ENCODE measurements at places on chromosomes 5 and 9. TPM values are rescaled to one million over a fixed set of nuclear protein-coding genes. Genes with fewer than 3 reads are reported as not detected.

GRCh38 chr5:115351356-115352195, 55.1 kb upstream of the CCDC112 start:
- H3K4me3 ChIP-seq = no peak overlapping the region
- H3K27me3 ChIP-seq = no peaks in the 10 kb centered on the region
- no peak for DNase-seq
- H3K27ac ChIP-seq = no peak overlapping the region
- peaks cover 4% of the 10 kb centered on the region for H3K4me1 ChIP-seq

- H3K4me1 ChIP-seq = peaks cover 5% of the 10 kb centered on the region
- no peaks in the 10 kb centered on the region for H3K36me3 ChIP-seq
- H3K27ac ChIP-seq = no peak overlapping the region
These were observed 26.4 kb upstream of the RXRA start for GRCh38 chr9:134299883-134300282.

Gene TPD52L3
- not detected for total RNA-seq

DNA sequence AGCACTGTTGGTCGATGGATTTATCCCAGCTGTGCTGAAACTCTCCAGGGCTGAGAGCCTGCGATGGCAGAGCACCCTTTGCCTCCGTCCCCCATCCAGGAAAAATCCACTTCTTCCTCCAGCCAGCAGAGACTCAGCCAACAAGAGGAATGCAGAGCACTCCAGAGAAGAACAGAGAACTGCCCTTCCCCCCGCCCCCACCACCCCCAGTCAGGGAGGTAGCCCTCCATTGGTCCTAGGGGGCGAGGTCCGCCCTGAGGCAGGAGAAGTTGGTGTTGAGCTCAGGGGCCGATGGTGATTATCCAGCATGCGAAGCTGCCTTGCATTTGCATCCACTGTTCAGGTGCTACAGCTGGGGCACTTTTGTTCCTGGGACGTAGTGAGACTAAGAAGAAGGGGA, 9.0 kb downstream of the TLX3 start:
- no peak overlapping the region for H3K27ac ChIP-seq
- peaks cover 27% of the 10 kb centered on the region for H3K4me1 ChIP-seq
- no peak for DNase-seq

Gene C9orf152
- 0.49 TPM for total RNA-seq

Gene CRHBP
- total RNA-seq = 5.9 TPM

GRCh38 chr5:19771174-19771835, 216.7 kb downstream of the CDH18 start:
- no peak overlapping the region for H3K27ac ChIP-seq
- no peaks in the 10 kb centered on the region for H3K36me3 ChIP-seq
- no peaks in the 10 kb centered on the region for H3K4me1 ChIP-seq
- H3K27me3 ChIP-seq = no peaks in the 10 kb centered on the region
- DNase-seq = no peak

DNA sequence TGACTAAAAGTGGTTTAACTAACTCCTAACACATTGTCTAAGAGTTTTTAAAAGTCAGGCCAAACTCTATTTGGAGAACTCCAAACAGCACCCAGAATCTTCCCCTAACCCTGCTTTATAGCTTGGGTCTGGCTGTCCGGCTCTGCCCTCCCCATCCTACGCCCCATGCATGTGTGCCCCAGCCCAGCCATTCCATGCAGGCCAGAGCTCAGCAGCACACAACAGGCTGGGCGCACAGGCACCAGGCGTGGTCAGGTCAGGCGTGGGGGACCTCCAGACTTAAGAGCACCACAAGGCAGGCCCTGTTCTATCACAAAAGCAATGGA, 31.1 kb downstream of the SHB start:
- H3K36me3 ChIP-seq = no peaks in the 10 kb centered on the region
- no peaks in the 10 kb centered on the region for H3K27me3 ChIP-seq
- no peak overlapping the region for H3K27ac ChIP-seq
- no peak overlapping the region for H3K4me3 ChIP-seq

DNA sequence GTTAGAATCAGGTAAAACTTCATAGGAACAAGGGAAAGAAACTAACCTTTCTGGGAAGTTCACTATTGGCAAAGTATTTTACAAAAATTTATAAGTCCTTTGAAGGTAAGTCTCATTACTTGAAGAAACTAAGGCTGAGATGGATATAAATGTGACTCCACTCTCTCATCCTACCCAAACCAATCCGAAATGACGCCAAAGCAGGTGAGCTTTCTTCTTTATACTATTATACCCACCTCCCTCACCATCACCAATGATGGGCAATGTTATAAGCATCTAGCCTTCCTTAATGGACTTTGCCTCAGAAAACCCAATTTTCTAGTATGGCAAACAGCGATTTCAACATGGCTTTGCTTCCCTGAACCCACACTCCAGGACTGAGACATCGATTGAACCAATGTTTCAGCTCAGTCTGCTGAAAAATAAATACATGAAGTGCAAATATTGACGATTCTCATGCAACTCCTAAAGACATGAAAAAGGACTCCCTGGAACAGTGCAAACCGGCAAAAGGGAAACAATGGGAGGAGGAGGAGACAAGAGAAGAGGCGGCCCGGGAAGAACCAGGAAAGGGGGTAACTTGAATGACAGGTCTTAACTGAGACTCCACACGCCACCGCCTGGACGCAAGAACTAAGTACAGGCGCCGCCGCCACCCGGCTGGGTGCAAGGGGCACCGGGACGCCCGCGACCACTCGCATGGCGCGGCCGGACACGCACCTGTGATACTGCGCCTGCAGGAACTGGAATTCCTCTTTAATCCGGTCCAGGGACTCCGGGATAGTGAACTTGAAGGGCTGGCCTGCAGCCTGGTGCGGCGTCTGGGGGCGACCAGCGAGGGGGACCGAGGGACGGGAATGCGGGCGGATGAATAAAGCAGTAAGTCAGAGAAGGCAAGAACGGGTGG, 2.5 kb downstream of the TLE1 start:
- H3K27me3 ChIP-seq = no peaks in the 10 kb centered on the region
- peak overlapping the region; percentile 85 for H3K4me3 ChIP-seq

Gene UBAP1
- total RNA-seq = 43.0 TPM

DNA sequence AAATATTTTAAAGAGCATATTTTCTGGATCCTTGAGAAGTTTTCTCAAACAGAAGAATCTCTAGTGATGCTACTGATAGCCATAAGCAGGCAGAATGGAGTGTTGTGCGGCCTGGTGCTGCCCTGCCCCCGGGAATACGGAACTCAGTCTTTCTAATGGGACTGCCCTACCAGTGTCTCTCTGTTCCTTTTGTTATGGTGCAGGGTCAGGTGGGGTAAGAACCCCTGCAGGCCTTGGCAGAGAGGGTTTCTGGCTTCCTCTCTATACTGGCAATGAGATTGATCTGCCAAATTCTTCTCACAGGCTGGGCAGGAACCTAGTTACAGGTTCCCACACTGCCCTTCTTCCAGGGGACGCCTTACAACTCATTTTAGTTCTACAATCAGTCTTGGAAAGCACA, 2.6 kb downstream of the IL5 start:
- H3K27ac ChIP-seq = no peak overlapping the region
- no peaks in the 10 kb centered on the region for H3K27me3 ChIP-seq
- no peaks in the 10 kb centered on the region for H3K36me3 ChIP-seq
- no peak for DNase-seq
- no peaks in the 10 kb centered on the region for H3K4me1 ChIP-seq

DNA sequence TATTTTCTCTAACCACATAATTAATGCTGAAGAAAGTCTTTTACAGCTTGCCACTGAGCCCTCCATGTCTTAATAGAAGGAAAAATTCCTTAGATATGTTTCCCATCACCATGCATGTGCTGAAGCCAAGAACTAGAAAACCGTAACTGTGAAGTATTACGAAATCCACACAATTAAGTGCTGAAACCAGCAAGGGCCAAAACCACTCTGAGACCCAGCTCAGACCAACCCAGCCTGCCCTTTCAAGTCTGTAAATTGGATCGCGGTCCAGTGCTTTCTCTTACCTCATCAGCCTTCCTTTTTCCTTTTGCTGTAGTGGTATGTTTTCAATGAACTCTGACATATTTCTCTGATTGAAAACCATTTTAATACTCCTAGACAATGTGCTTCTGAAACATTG, 26.3 kb downstream of the SEMA5A start:
- no peaks in the 10 kb centered on the region for H3K36me3 ChIP-seq
- H3K4me1 ChIP-seq = peaks cover 9% of the 10 kb centered on the region
- H3K4me3 ChIP-seq = no peak overlapping the region

Gene SLCO6A1
- total RNA-seq = not detected

DNA sequence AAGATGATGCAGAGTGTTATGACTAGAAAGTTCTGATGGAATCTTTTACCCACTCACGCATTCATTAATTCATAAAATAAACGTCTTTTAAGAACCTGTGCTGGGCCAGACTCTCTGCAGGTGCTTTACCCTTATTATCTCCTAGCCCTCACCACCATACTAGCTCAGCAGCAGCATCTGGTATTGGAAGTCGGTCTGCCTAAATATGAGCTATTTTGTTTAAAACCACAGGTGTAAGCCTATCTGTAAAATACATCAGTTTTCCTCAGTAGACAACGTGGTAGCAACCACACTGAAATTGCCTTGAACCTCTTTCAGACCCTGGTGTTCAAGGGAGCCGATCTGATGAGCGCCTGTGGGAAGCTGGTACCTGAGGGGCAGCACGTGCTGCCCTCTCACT, 69.4 kb downstream of the PPIC start:
- no peak overlapping the region for H3K27ac ChIP-seq
- H3K4me3 ChIP-seq = no peak overlapping the region
- no peak for DNase-seq

DNA sequence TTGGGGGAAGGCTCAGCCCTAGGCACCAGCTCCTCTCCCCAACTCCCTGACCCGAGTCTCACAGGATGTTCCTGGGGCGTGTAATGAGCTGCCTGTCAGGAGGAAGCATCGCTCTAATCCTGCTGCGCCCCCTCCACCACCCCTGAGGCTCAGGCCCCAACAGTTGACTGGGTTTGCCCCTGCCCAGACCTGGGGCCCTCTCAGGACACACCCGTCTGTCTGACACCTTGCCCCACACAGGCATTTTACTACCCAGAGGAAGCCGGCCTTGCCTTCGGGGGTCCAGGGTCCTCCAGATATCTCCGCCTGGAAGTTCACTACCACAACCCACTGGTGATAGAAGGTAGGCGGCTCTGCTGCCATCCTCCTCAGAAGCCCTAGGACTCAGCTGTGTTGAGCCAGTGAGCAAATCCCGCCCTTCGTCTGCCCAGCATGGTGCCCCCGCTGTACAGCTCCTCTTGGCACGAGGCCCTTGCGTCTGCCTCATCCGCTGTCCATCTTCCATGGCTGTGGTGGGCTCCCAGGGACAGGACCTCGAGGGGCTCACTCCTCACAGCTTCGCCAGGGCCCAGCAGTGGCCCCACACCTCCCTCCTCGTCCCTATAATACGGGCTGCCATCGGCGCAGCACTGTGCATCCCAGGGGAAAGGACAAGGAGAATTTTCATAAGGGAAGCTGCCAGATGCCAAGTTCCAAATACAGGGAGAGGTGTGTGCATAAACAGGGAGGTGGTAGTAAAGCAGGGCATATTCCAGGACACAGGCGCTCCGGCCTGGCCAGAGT, 8.0 kb downstream of the DBH start:
- no peak overlapping the region for H3K4me3 ChIP-seq
- no peak for DNase-seq
- no peaks in the 10 kb centered on the region for H3K4me1 ChIP-seq
- H3K36me3 ChIP-seq = no peaks in the 10 kb centered on the region

DNA sequence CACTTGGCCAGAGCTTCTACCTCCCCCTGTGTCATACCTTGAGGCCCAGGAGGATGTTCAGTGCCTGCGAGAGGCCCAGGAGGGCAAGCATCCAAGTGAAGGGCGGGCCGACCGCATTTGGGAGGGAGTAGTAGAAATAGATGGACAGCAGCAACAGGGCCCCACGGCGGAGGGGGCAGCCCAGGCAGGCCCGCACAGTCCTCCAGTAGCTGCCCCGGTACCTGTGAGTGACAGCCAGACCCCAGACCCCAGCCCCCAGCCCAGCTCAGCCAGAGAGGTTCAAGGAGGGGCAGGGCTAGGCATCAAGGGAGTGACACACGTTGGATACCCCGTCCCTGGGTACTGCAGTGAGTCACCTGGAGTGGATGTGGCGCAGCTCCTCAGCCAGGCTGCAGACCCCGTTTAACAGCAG, 1.4 kb downstream of the STING1 start:
- no peak for DNase-seq
- peaks cover 35% of the 10 kb centered on the region for H3K4me1 ChIP-seq
- H3K27me3 ChIP-seq = no peaks in the 10 kb centered on the region
- H3K36me3 ChIP-seq = no peaks in the 10 kb centered on the region
- H3K27ac ChIP-seq = peak overlapping the region; percentile 98
- H3K4me3 ChIP-seq = peak overlapping the region; percentile 60

DNA sequence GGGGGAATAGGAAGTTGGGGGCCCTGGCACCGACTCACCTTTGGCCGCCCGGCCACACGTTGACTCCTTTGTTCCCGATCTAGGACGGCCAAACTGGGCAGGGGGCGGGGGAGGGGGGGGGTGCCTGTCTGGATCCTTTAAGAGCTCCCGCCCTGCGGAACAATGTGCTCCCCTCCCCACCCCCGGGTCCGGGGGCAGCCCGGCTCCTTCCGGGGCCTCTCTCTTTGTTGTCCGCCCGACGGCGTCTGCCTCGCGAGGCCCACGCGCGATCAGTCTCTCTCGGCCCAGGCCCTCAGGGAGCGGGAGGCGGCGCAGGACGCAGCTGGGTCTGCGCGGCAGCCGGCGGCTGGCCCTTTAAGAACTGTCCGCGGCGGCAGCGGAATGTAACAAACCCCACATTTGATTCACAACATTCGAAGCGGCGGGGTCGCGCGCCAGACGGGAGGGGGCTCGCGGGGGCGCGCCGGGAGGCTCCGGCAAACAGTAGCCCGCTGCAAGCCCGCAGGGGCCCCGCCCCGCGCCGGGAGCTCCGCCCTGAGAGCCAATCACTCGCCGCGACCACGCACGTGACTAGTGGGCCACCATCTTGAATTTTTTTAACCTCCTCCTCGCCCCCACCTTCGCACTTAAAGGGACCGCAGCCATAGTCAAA, at the start of gene RNF44:
Gene RNF44, minus strand, starts transcription at position 501 of the 652 bp plus-strand sequence. CDS start 4,930 bp downstream, outside the sequence.
- H3K4me3 ChIP-seq = peak within 1 kb of the TSS; percentile 62
- no peak for DNase-seq
- H3K27me3 ChIP-seq = no peaks in the 10 kb centered on the region
- peaks cover 66% of the 10 kb centered on the region for H3K4me1 ChIP-seq
- H3K27ac ChIP-seq = peak within 1 kb of the TSS; percentile 98
- H3K36me3 ChIP-seq = no peaks in the 10 kb centered on the region

GRCh38 chr9:100689635-100690034, 111.8 kb downstream of the CAVIN4 start:
- no peak overlapping the region for H3K27ac ChIP-seq
- H3K4me1 ChIP-seq = no peaks in the 10 kb centered on the region
- H3K36me3 ChIP-seq = no peaks in the 10 kb centered on the region
- no peaks in the 10 kb centered on the region for H3K27me3 ChIP-seq
- DNase-seq = no peak

Gene ACTBL2
- total RNA-seq = not detected

Gene PIGO
- 13.3 TPM for total RNA-seq

DNA sequence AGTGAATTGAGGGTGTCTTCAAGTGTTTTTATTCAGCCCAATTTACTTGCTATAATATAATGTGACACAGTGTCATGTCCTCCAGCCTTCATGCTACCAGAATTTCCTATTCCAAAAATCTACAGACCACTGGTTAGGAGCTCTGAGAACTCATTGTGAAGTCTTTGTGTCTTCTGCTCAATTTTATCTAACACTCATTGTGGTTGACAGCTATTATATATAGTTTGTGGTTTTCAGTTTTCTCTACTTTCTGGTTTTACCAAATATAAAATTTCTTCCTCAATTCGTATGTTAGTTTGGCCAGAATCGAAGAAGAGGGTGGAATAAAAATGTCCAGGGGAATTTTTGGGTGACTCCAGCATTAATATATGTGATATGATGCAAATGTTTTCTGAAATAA, 509.3 kb upstream of the NUDT12 start:
- no peaks in the 10 kb centered on the region for H3K27me3 ChIP-seq
- no peaks in the 10 kb centered on the region for H3K4me1 ChIP-seq
- no peak overlapping the region for H3K4me3 ChIP-seq
- no peak for DNase-seq
- no peak overlapping the region for H3K27ac ChIP-seq

All from vagina (tissue), 2 donors.